ENCODE measurements at places on chromosomes 11 and 22.
A peak's percentile ranks its signal among the peaks of the same experiment; 100 is the strongest.

DNA sequence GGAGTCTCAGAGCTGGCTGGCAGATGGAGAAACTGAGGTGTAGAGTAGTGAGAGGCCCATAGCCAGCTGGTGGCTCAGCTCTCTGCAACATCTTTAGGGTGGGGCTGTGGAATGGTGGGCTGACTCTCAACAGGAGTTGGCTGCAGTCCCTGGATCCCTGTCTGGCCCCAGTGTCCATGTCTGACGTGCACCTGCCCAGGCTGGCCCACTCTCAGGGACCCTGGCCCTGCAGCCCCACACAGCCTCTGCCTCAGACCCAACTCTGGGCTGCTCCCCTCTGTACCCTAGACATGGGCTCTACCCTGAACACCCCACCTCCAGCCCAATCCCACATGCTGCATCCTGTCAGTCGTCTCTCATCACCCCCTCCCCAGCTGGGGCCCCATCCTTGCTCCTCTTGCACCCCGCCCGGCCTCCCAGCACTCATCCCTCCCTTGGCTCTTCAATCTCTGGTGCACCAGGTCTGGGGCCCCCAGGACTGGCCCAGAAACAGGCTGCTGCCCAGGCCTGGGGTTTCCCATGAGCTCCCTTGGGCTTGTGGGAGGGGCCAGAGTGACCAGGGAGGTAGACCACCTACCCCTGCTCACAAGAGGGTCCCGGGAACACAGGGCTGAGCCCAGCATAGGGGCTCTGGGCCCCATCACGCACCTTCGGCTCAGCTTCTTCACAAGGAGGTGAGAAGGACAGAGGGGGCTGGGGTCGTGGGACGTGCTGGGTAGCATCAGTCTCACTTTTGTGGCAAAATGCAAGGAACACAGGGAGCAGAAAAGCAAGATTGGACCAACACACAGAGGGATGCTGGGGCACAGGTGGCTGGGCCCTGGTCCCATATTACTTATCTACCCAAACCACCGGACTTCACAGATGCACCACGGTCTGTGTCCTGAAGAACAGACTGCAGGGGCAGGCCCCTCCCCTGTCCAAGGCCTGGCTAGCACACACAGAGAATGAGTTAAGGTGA is 31.5 kb downstream of the ARVCF start:
- no peak for DNase-seq

GRCh38 chr11:35126879-35127581 is 11.9 kb upstream of the CD44 start:
- DNase-seq = no peak

GRCh38 chr22:38228873-38229740 is 27.3 kb downstream of the MAFF start:
- peak; percentile 21 for DNase-seq

GRCh38 chr11:33172996-33173395 is 11.7 kb upstream of the CSTF3 start:
- no peak for DNase-seq

- DNase-seq = no peak
These were observed 244.0 kb upstream of the ANO5 start for GRCh38 chr11:21948876-21949275.

- DNase-seq = no peak
These were observed 807.6 kb downstream of the BRD1 start for GRCh38 chr22:49019737-49020713.

- peak; percentile 32 for DNase-seq
These were observed 7.5 kb downstream of the BCL9L start for GRCh38 chr11:118918128-118918685.

DNA sequence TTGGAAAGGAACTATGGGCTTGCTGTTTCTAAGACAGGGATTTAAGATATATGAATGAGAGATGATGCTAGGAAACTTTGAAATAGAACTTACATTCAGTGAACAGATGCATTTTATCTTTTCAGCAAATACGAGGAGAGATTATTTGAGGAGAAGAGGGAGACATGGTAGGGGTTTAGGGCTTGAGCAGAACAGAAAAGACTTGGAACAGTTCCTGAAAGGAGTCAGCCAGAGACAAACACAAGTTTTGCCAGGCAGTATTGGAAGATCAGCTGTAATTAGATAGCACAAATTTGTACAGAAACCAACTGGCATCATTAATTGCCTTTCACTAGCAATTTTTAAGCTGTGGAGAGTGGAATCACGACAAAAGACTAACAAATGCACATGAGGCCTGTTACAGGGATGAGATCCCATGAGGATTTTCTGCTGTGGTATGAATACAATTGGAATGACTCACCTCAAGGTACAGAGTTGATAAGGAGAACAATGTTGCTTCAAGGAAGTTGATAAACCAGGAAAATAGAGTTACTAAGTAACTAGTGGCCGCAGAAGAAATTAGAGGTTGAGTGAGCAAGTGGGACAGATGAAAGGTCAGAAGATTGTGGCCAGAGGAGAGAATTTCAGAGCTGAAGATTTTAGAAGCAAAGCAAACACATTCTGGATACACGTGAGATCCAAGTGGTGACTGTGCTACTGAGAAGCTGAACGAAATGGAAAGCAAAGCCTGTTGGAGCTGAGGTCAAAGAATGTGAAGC is 67.9 kb downstream of the CYB5R2 start:
- no peak for DNase-seq

- DNase-seq = no peak
These were observed 23.8 kb downstream of the CSNK2A3 start for GRCh38 chr11:11329062-11329806.

- no peak for DNase-seq
These were observed 13.7 kb downstream of the PDHX start for GRCh38 chr11:34929794-34930763.

DNA sequence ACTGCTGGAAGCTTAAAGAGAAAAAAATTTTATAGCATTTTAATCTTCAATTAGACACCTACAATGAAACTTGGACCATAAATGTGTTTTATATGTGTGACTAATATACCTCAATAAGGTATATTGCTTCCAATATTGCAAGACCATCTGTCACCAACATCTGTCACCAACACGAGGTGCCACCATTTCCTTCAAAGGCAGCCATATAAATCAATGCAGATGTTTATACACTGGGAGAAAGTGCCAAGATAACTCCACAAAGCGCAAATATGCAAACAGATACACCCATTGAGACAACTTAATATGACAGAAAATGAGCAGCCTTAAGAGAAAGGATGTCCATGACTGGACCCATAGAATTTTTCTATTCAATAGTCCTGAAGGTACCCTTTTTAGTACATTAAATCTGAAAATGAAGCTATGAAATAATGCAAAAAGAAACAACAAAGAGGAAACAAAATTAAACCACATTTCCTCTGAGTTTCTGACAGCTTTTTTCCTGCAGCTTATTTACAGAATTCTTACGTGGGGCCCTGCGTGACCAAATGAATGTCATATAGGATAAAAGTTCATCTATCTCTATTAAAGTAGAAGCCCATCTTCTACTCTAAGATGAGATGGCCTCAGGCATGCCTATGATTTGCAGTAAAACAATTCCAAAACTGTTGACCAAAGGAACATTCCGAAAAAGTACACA is 12.5 kb downstream of the MPZL3 start:
- DNase-seq = no peak

- no peak for DNase-seq
These were observed 15.2 kb downstream of the ALKBH8 start for GRCh38 chr11:107550304-107550703.

GRCh38 chr11:93622043-93622442 is 39.4 kb upstream of the CEP295 start:
- no peak for DNase-seq

DNA sequence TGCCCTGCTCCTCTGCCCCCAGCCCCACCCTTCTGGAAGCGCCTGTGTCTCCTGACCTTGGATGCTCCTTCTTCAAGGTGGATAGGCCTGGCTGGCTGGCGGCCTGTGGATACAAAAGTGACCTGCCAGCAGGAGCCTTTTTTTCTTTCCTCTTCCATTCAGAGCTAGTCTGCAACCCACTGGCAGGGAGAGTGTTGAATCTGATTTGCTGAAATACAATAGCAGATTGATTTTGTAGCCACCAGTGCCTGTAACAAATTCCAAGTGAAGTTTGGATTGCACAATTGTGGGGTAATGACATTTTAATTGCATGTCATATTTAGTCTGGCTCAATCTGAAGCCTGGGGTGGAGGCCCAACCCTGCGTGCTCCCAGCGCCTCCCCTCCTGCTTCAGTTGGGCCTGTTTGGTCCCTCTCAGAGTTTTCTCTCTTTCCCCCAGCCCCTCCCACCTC is 97.2 kb downstream of the GRIK4 start:
- DNase-seq = no peak

DNA sequence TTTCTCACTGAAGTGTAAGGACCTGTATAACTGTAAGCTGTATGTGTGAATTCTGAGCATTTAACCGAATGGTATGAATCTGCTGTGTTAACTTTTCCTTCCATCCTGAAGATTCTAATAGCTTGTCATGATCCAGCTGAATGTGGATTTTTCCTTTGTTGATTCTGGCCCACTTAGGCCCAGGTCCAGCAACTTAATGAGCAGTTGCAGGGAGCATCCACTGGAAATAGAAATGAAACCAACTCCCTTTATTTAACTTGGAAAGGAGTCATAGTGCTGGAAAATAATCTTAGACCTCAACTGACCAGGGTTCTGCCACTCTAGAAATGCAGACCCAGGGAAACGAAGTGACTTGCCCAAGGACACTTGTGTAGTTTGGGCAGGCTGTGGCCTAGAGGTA is 142.3 kb upstream of the MTNR1B start:
- DNase-seq = no peak

- no peak for DNase-seq
These were observed 48.7 kb upstream of the GRIK4 start for GRCh38 chr11:120462825-120463224.

DNA sequence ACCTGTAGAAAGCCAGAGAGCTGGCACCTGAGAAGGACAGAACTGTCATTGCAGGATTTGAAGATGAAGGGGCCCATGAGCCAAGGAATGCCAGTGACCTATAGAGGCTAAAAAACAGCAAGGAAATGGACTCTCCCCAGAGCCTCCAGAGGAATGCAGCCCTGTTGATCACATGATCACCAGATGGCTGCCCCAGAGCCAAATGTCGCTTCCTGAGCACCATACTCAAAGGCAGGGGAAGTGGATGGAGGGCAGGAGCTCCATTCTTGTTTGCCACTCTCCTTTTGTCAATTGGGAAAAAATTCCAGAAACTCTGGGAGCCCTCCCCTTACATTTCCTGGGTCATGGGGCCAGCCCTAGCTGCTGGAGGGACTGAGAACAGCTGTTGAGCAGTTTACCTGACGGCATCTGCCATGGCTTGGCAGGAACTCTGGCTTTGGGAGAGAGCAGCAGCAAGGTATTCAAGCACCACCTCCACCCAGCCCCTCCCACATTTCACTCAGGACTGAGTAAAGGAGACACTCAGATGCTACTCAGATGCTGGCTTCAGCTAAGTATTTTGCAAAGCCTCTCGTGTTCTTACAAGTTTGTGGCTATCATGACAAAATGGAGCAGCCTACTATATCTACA is 46.9 kb downstream of the DKK3 start:
- DNase-seq = no peak

DNA sequence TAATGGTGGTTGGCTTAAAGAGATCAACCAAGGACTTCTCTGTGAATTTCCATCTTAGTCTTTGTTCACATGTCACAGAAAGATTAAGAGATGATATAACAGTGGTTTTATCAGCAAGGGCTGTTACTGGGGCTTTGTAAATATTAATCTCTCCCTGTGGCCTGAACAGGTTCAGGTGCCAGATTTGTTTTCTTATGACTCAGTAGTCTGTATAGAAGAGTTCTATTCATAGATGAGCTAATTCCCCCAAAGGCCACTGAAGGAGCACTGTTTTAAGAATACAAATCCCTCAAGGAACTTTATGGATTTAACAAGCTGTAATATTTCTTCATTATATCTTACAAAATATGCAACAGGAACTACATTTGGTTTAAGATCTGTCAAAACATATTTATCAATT is 50.4 kb downstream of the TCP11L1 start:
- DNase-seq = no peak

DNA sequence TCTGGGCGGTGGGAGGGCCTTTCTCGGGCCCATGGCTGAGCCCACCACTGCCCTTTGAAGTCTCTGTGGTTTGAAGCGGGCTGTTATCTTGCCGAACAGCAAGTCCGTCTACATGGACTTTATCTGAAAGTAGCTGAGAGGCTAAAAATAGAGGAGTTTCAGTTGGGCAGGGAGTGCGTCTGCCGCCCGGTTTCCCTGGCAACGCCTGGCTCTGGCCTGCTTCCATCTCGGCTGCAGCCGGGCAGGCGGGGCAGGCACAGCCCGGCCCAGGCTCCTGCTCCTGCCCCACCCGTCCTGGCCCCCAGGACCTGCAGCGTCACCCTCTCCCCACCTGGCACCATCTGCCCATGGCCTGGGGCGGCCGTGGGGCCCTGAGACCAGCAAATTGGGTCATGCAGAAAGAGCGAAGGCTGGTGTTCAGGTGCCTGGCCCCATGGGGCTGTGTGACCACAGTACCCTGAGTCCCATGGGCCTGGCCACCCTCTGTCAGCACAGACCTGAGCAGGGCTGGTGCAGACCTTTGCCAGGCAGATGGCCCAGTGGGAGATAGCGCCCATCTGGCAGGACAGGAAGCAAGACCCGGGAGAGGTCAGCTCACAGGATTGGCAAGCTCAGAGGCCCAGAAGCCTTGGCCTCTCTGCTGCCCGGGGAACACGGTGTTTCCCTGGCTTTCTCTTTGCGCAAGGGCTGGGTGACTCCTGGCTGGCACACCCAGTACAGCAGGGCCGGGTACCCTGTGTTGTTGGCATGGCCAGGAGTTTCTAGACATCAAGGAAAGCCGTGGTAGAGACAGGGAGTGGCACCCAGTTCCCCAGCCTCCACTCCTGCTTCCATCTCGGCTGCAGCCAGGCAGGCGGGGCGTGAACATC is 79.1 kb upstream of the KCNQ1OT1 start:
- peak; percentile 76 for DNase-seq

- DNase-seq = no peak
These were observed 41.0 kb upstream of the CD5 start for GRCh38 chr11:61061081-61061826.

DNA sequence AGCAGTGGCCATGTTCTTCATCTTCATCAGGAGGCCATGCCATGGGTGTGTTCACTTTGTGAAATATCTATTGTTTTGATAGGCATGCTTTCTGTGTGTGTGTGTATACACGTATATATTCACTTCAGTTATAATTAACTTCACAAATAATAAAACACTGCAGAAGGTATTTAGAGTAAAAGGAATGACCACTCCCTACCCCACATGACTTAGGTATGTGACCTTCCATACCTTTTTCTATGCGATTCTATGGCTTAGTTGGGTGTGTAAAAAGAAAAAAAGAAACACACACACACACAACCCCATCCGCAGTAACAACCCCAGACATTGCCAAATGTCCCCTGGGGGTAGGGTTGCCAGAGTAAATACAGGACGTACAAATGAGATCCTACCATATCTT is 72.0 kb downstream of the CYTH4 start:
- DNase-seq = no peak
